Urinary bladder (tissue), 4 donors: ENCODE measurements at places on chromosomes 1 and 21.

GRCh38 chr1:28328228-28328648 is 602 bp upstream of the MED18 start:
- no peak for DNase-seq

- no peak for DNase-seq
Observed at GRCh38 chr1:54979327-54979891, 1.0 kb upstream of the TMEM61 start.

DNA sequence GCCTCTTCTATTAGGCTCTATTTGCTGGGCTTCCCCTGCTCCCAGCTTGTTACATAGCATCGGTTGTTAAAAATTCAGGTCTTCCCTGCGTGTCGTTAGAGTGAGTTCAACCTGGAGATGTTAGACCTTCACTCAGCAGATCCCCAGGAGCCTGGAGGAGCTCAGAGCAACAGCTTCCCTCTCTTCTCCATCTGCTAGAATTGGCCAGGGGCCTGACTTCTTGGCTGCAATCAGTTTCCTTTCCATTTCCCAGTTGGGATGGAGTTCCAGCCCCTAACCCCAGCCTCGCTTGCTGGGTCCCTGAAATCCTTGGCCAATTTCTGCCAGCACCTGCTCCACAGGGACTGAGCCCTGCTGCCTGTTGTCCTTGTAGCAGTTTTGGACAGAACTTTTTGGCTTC is 55.9 kb downstream of the MT1HL1 start:
- no peak for DNase-seq

- no peak for DNase-seq
Observed at GRCh38 chr21:45318146-45318555, 30.5 kb upstream of the POFUT2 start.

DNA sequence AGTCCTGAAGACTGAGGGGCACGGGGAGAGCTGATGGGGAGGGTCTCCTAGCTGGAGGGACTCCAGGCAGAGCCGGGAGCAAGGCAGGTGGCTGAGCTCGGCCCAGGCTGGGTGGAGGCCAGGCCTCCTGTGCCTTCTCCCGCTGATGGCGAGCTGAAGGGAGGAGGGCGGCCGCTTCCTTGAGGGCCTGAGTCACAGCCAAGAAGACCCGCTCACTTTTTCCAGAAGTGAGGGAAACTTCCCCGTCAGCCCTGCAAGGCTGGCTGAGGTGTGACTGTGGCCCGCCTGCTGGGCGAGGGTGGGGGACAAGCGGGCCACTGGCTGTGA is 1.7 kb upstream of the VWA1 start:
- DNase-seq, result no peak

DNA sequence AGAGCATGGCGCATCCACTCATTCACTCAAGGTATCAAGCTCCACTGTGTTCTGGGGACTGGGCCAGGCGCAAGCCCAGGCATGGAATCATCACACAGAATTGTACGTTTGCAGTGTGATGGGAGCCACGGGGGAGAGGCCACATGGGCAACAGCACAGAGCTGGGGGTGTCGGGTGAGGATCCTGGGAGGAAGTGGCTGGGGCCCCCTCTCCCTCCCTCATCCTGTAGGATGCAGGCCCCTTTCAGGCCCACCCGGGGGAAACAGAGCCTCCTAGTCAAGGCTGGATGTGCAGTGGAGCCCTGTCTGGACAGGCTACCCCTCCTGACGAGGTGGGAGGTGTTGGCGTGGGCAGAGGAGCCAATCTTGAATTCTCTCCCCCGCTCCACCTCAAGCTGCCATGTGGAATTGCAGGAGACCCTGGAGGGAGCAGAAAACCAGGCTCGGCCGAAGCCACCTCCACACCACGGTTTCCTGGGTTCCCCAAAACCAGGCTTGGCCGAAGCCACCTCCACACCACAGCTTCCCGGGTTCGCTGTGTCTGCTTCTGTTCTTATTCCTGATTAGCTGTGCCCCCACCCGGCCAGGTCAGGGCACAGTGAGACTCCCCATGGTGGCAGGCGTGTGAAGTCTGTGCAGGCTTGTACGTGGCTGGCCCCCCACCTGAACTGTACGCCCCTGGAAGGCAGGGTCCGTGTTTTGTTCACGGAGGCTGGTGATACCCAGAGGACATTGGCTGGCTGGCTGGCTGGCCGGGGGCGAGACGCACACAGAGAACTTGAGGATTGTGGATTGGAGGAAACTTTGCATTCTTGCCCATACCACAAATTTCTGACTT is 4.2 kb upstream of the C1orf174 start:
- DNase-seq, result no peak

DNA sequence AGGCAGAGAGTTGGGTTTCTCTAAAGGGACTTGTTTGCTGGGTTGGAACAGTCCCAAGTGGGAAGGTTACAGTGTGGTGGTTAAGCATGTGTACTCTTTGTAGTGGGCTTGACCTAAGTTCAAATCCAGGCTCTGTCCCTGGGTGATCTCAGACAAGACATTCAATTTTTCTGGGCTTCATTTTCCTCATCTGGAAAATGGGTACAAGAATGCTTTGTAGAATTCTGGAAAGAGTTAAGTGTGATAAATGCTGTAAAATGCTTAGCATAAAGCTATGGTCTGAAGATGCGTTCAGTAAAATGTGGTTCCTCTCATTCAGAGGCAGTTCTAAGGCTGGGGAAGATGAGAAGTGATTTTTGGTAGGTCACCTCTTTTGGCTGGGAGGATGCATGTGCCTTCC is 805 bp downstream of the GRHL3 start:
- no peak for DNase-seq

DNA sequence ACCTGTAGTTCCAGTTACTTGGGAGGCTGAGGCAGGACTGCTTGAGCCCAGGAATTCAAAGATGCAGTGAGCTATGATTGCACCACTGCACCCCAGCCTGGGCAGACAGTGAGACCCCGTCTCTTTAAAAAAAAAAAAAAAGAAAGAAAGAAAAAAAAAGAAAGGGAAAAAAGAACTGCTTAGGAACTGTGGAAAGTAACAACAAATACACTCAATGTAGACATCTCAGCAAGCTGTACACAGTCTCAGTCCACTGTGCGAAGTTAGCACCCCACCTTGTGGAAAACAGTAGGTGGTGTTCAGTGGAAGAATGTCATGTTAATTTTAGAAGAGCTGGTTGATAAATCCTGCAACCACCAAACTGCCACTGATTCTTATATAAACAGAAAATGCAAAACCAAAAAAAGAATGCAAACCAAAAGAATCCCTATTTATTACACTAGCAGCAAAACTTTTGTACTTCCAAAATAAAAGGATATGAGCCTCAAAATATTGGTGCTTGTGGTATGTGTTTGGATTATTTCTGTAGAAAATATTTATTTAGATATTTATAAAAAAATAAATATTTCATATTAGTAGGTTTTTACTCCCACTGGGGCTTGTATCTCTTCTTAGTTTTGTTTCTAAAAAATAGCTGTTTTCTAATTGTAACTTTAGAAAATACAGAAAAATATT is 31.1 kb downstream of the ALG14 start:
- no peak for DNase-seq

GRCh38 chr1:38578271-38578951 is 281.2 kb downstream of the RRAGC start:
- DNase-seq, result no peak

DNA sequence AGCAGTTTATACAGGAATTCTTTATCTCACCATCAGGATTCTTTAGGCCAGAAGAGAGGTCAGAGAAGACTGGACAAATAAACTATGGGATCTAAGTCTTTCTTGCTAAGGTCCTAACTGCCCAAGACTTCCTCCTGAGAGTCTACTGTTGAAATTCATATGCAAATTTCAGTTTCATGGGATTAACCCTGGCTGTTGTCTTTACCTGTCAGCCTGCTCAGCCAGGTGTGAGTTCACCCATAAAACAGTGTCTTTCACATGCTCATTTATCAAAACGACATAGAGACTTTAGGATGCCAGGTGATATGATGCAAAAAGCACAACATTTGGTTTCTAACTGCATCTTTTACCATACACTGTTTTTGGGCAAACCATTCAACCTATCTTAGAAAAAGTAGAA is 211.0 kb downstream of the PDE4B start:
- no peak for DNase-seq

DNA sequence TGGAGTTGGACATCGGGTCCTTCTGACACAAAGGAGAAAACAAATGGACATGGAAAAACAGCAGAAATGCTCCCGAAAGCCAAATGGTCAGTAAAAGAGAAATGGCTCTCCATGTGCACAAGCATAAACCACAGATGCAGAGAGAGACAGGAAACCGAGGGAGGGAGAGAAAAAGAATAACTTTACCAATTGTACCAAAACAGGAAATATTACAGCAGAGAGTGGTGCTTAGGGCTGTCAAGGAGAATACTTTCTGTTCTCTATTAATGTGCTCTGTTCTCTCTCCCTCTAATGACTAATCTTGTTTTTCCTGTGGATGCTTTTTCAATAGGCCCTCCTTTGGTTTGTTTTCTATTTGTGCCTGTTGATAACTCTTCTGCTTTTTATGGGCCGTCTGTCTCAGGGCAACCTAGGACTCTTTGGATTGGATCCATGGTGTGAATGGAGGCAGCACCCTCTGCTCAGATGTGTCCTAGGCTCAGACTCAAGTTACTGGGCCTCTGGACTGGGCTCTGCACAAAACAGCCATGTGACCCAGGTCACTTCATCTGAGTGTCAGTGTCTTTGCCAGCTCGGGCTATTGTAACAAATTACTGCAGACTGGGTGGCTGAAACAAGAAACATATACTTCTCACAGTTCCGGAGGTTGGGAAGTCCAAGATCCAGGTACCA is 663.0 kb downstream of the NPHP4 start:
- DNase-seq, result no peak

- no peak for DNase-seq
Observed at GRCh38 chr1:197320991-197321531, 53.0 kb downstream of the CRB1 start.

DNA sequence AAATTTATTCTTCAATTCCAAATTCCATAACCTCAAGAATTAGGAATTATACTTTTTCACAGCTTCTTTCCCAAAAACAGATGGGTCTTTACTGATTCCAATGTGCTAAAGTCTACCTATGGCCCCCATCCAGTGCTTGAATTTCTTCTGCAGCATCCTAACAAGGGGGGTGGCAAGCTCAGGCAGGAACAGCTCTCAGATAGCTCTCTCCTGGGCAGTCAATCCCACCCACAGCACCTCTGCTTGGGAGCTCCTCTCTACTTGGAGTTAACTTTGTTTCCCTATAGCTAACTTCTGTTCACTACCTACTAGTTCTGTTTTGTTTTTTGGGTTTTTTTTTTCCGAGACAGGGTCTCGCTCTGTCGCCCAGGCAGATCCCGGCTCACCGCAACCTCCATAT is 12.1 kb downstream of the RBBP5 start:
- no peak for DNase-seq

DNA sequence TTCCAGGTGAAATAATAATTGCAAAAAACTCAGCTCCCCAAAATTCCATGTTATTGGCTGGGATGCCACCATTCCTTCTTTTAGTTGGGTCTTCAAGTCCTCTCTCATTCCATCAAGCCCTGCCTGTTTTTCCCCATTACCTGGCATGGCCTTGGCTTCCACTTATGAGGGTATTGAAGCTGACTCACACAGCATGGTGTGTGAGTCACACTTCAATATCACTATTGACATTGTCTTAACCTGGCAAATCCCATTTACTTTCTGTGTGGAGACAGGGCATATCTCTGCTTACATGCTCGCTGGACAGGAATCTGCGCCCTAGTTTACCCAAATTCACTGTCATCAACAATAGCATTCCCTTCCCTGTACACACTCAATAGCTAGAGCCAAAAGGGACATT is 1806.8 kb downstream of the BRINP3 start:
- DNase-seq, result no peak

DNA sequence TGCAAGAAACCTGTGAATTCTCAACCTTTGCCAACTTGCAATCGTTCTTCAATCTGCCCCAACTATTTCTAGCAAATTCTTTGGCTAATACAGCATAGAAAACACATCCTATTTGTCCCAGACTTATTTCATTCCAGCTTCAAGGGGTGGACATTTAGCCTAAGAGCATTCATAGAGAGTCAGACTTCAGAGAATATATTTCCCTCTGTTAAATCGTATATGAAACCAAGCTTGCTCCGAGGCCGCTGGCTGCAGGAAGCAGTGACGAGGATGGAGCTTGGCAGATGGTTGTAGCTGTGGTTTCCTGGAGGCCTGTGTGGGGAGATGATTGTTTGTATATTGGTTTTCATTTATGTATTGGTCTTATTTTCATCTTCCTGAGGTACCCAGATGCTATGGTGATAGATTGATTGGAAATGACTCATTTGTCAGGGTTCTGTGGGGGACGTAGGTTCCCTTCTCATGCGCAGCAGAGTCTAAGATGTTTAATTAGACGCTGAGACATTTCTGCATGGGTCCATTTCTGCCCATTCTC is 26.1 kb downstream of the MAN1C1 start:
- no peak for DNase-seq

- no peak for DNase-seq
Observed at GRCh38 chr1:8722366-8722765, 95.1 kb downstream of the RERE start.

DNA sequence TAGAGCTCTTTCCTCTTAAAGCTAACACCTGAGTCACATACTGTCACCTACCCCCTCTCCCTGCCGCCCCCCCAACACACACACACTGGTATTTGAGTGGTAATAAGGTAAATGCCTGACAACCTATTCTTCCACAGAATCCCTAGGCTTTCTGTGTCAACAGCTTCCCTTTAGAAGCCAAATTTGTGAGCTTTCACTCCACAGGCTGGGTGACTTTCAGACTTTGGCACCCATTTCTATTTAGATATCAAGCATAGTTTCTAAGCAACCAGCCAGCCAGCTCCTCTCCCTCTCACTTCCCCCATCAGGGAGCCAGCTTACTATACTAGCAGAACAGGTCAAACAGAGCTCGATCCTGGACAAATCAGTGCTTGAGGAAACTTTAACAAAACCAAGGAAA is 3.2 kb upstream of the C1orf74 start:
- DNase-seq, result no peak

DNA sequence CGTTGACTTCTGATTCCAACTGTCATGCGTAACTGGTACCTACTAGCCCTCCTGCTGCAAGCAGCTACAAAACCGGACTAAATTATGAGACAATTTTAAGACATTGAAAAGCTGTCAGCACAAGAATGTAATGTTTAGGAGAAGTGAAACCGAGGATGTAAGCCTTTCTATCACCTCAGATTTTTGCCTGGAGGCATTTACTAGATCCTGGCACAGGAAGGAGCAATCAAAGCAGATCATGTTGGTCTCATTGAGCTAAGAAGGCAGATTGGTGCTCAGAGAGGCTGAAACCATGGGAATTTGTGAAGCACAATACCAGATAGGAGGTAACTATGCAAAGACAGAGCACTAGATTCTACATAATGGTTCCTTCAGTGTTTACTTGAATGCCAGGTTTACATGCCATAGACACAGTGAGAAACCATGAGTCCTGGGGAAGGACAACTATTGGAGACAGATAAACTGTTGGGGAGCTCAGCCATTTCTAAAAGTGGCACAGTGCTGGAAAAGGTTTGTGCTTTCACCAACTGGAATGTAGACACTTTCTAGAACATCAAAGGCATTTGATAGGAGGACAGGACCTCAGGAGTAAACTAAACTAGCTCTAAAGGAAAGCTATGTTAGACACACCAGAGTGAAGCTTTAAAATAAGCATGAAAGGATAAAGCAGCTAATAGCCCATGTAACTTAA is 179.4 kb downstream of the LYPLAL1 start:
- DNase-seq, result no peak

GRCh38 chr21:26385721-26386120 is 187.4 kb downstream of the CYYR1 start:
- DNase-seq, result no peak

- DNase-seq, result no peak
Observed at GRCh38 chr1:30896905-30897304, 11.7 kb downstream of the SDC3 start.

GRCh38 chr1:55512466-55512865 is 297.3 kb upstream of the USP24 start:
- DNase-seq, result no peak
